ENCODE measurements at places on chromosomes 1 and 21. TPM values are rescaled to one million over a fixed set of nuclear protein-coding genes. Genes with fewer than 3 reads are reported as not detected.

DNA sequence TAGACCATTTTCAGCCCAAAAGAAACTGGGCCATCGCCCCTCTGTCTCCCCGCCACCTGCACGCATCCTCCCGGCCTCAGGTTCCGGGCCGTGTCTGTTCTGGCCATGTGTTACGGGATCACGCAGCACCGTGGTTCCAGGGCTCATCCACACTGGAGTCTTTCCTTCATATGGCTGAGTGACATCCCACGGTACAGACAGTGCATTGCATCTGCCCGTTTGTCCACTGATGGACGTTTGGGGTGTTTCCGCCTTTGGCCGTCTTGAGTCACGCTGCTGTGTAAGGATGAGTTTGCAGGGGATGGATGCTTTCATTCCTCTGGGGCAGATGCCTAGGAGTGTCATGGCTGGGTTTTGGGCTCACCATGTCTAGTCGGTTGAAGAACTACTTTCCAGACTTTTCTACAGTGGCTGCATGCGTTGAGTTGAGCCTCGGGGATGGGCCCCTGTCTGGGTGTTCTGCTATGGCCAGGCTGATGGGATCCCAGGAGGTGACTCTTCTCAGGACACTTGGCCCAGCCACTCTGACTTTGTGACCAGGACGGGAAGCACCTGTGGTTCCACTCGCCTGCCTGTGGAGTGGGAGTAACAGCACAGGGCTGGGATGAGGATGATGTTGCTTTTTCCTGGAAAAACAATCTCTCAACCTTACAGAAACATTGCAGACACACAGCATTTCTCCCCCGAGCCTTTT, 16.8 kb downstream of the RRP1 start:
- H3K27ac ChIP-seq = peak overlapping the region; percentile 42
- no peaks in the 10 kb centered on the region for H3K27me3 ChIP-seq
- H3K36me3 ChIP-seq = peaks cover 23% of the 10 kb centered on the region
- H3K4me1 ChIP-seq = peaks cover 4% of the 10 kb centered on the region

GRCh38 chr21:27735699-27736098, 768.8 kb upstream of the ADAMTS5 start:
- H3K4me1 ChIP-seq = no peaks in the 10 kb centered on the region
- DNase-seq = no peak
- H3K27ac ChIP-seq = no peak overlapping the region
- H3K4me3 ChIP-seq = no peak overlapping the region
- no peaks in the 10 kb centered on the region for H3K27me3 ChIP-seq

GRCh38 chr1:44714944-44715571, 15.9 kb downstream of the RNU5D-1 start:
- no peak overlapping the region for H3K27ac ChIP-seq
- H3K36me3 ChIP-seq = no peaks in the 10 kb centered on the region
- no peaks in the 10 kb centered on the region for H3K27me3 ChIP-seq
- peak; percentile 78 for DNase-seq
- H3K4me1 ChIP-seq = peaks cover 46% of the 10 kb centered on the region

- H3K27ac ChIP-seq = no peak within 1 kb of the TSS
- H3K27me3 ChIP-seq = no peaks in the 10 kb centered on the region
- H3K36me3 ChIP-seq = no peaks in the 10 kb centered on the region
- DNase-seq = no peak
- H3K4me3 ChIP-seq = no peak within 1 kb of the TSS
These were observed at the start of gene S100A16 for GRCh38 chr1:153612755-153613331. Gene S100A16, minus strand, starts transcription at chr1:153613137. Its CDS starts 4,986 bp downstream, at chr1:153608151.

Gene CYP4X1
- total RNA-seq = not detected

Gene SIM2
- total RNA-seq = 2.2 TPM

Gene RNU1-4
- total RNA-seq = 1,409 TPM

DNA sequence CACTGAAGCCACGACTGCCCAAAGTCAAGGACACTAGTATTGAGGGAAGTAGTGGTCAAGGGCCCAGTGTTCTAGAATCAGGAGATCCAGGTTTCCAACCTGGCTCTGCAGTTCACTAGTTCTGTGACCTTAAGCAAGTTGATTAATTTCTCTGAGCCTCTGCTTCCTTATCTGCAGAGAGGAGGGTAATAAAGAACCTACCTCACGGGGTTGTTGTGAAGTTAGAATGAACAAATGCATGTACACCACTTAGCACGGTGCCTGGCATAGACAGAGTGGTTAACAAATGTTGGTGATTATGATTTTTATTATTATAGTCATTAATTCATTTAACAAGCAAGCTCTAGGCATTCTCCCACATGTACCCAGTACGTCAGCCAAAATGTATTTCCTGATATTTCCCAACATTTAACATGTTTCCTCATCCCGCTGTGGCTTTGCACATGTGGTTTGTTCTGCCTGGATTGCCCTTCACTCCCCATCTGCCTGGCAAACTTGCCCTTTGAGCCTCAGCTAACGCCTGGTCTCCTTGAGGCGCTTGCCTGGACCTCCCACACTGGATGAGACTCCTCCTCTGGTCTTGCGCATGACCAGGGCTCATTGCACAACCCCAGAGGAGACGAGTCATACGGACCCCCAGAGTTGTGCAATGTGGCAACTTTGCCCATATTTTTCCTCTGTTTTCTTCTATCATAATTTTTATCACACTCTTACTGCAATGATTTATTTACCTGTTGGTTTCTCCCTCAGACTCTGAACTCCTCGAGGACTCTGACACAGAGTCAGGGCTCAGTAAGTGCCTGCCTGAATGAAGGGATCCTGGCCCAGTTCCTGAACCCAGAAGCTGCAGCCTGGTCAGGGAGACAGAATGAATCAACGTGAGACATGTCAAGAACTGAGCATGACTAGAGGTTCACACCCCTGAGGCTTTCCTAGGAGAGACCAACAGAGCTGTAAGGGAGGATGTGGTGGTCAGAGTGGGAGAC, 20.7 kb upstream of the MFSD2A start:
- H3K4me1 ChIP-seq = no peaks in the 10 kb centered on the region
- no peak overlapping the region for H3K4me3 ChIP-seq
- no peak for DNase-seq
- no peaks in the 10 kb centered on the region for H3K27me3 ChIP-seq
- no peak overlapping the region for H3K27ac ChIP-seq

- H3K4me3 ChIP-seq = no peak overlapping the region
- no peak for DNase-seq
- peaks cover 2% of the 10 kb centered on the region for H3K4me1 ChIP-seq
- no peaks in the 10 kb centered on the region for H3K36me3 ChIP-seq
- no peaks in the 10 kb centered on the region for H3K27me3 ChIP-seq
- H3K27ac ChIP-seq = no peak overlapping the region
These were observed 24.7 kb downstream of the GPA33 start for GRCh38 chr1:167065471-167065870.

DNA sequence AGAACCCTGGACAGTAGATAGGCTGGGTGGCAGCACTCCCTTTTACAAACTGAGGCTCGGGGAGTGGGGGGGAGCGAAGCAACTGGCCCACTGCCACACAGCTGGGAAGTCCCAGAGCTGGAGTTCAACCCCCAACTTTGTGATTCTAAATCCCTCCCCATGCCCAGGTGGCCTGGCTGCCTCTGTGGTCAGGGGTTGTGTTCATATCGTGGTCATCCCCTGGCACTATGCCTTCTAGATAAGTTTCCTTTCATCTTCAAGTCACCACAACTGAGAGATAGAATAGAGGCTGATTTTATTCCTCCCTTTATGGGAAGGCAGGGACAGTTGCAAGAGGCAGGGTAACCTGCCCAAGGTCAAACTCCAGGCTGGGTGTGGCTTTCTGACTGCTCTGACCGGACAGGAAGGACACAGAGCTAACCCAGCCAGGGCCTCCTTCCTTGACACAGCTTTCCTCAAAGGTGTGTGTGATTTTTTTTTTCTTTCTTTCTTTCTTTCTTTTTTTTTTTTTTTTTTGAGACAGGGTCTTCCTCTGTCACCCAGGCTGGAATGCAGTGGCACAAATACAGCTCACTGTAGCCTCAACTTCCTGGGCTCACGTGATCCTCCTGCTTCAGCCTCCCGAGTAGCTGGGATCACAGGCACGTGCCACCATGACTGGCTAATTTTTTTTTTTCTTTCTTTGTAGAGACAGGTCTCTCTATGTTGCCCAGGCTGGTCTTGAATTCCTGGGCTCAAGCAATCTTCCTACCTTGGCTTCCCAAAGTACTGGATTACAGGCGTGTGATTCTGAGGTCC, 18.4 kb upstream of the TNFRSF1B start:
- H3K4me1 ChIP-seq = peaks cover 93% of the 10 kb centered on the region
- peak overlapping the region; percentile 96 for H3K27ac ChIP-seq
- H3K4me3 ChIP-seq = no peak overlapping the region
- peaks cover 18% of the 10 kb centered on the region for H3K36me3 ChIP-seq
- no peak for DNase-seq
- H3K27me3 ChIP-seq = no peaks in the 10 kb centered on the region

GRCh38 chr1:21830792-21831453, 18.9 kb downstream of the LDLRAD2 start:
- no peak overlapping the region for H3K4me3 ChIP-seq
- no peak for DNase-seq
- no peaks in the 10 kb centered on the region for H3K4me1 ChIP-seq
- peaks cover 9% of the 10 kb centered on the region for H3K36me3 ChIP-seq
- H3K27ac ChIP-seq = no peak overlapping the region
- H3K27me3 ChIP-seq = no peaks in the 10 kb centered on the region

Gene SPRR4
- not detected for total RNA-seq

GRCh38 chr21:29656504-29657239, 283.1 kb downstream of the GRIK1 start:
- H3K27me3 ChIP-seq = peaks cover 4% of the 10 kb centered on the region
- peak overlapping the region; percentile 76 for H3K27ac ChIP-seq
- peaks cover 14% of the 10 kb centered on the region for H3K4me1 ChIP-seq
- DNase-seq = peak; percentile 10

DNA sequence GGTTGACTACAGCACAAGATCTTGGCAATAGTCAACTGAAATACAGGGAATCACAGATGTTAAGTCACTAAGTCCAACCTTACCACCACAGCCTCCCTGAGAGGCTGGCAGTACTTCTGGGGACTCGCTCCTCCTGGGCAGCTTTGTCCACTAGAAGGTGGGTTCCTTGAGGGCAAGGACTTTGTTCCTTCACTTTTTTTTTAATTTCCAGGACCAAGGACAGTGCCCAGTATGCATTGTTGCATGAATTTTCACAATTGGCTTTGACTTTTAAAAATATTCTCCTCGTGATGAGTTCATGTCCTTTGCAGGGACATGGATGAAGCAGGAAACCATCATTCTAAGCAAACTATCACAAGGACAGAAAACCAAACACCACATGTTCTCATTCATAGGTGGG, 96.7 kb upstream of the IGSF21 start:
- no peaks in the 10 kb centered on the region for H3K36me3 ChIP-seq
- no peaks in the 10 kb centered on the region for H3K4me1 ChIP-seq
- no peak overlapping the region for H3K27ac ChIP-seq

Gene NR5A2
- total RNA-seq = not detected

GRCh38 chr1:93740601-93741031, 59.0 kb upstream of the BCAR3 start:
- no peaks in the 10 kb centered on the region for H3K36me3 ChIP-seq
- no peak overlapping the region for H3K4me3 ChIP-seq
- H3K27me3 ChIP-seq = no peaks in the 10 kb centered on the region
- peaks cover 8% of the 10 kb centered on the region for H3K4me1 ChIP-seq
- no peak overlapping the region for H3K27ac ChIP-seq
- no peak for DNase-seq

DNA sequence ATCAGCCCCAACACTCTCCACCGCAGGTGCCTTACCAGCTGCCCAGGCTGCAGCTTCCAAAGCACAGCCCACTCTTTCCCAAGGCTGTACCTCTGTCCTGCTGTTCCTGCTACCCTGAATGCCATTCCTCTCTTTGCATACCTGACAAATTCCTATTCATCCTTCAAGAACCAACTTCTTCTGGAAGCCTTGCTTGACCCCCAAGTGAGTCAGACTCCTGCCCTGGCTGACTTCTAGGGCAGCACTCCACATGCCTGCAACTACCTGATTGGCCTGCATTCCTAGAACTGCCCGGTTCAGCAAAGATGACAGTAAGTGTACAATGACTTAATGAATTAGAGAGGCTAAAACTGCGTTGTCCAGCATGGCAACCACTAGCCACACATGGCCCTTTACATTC, 20.8 kb upstream of the PDZK1IP1 start:
- no peaks in the 10 kb centered on the region for H3K36me3 ChIP-seq
- no peak overlapping the region for H3K4me3 ChIP-seq
- no peak overlapping the region for H3K27ac ChIP-seq
- no peaks in the 10 kb centered on the region for H3K4me1 ChIP-seq

GRCh38 chr1:180785291-180785690, 127.4 kb upstream of the KIAA1614 start:
- H3K4me1 ChIP-seq = peaks cover 2% of the 10 kb centered on the region
- H3K4me3 ChIP-seq = no peak overlapping the region
- DNase-seq = no peak
- no peak overlapping the region for H3K27ac ChIP-seq
- H3K27me3 ChIP-seq = no peaks in the 10 kb centered on the region
- H3K36me3 ChIP-seq = peaks cover 11% of the 10 kb centered on the region

Gene TRAF3IP3
- total RNA-seq = 212 TPM

Gene C1orf116
- total RNA-seq = not detected

Gene RHBG
- total RNA-seq = not detected

DNA sequence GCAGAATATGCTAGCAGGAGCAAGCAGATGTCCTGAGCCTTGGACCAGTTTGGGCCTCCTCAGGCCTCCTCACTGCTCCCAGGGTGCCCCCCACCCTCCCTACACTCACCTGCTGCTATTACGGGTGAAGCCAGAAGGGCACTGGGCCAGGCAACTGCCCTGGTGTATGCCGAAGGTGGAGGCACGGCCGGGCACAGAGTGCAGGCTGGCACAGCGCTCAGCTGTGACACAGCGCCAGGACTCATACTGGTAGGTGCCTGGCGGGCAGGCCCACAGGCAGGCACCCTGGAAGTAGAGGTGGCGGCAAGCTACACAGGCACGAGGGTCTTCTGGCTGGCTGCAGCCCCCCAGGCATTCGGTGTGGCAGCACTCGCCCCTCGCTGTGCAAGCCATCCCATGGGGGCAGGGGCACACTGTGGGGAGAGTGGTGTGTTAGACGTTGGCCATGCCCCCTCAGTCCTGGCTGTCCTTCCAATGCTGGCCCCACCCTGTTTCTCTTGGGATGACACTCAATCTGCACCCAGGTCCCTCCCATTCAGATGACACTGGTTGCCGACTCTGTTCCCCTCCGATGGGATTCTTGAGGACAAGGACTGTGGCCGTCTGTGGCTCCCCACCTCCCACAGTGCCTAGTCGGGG, 7.0 kb downstream of the INSRR start:
- H3K4me3 ChIP-seq = no peak overlapping the region
- no peaks in the 10 kb centered on the region for H3K36me3 ChIP-seq

GRCh38 chr1:43935711-43936427, 2.3 kb downstream of the ARTN start:
- peaks cover 13% of the 10 kb centered on the region for H3K4me1 ChIP-seq
- peaks cover 28% of the 10 kb centered on the region for H3K27me3 ChIP-seq
- H3K36me3 ChIP-seq = no peaks in the 10 kb centered on the region
- H3K4me3 ChIP-seq = no peak overlapping the region
